ENCODE measurements at places on chromosomes 4 and X.

DNA sequence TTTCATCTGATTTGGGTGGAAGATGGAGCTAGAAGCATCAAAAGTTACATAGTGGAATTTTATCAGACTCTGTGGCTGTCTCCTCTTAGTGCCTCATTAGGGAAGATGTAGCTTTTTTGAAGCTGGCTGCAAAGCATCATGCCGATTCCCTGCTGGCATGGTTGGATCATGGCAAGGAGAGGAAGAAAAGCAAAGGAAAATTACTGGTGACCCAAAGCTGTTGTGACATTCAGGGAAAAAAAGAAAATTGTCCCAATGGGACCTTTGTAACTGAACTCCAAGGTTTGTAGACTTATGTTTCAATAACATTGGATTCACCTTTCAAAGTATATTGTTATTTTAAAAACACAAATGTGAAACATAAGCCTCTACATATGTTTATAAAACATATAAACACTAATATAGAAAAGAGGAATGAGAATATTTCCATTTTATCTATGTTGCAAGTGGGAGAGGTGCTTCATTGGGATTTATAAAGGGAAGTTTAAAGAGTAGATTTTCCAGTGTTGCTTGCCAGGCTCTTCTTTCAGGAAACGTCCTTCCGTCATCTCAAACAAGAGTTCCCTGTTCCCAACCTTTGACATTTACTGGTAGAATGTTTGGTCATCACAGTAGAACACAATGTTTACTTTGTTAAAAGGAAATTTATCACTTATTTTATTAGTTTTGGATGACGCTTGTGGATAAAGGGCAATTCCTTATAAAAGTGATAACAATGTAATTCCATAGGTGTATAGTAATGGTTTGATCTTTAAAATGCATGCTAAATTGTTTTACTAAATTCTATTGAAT is 190.1 kb upstream of the GPRIN3 start:
- DNase-seq, result no peak

- no peak for DNase-seq
Measured at GRCh38 chr4:23999714-24000469, 110.0 kb upstream of the PPARGC1A start.

GRCh38 chrX:153669174-153669890 is 4.3 kb downstream of the PNCK start:
- DNase-seq, result no peak

DNA sequence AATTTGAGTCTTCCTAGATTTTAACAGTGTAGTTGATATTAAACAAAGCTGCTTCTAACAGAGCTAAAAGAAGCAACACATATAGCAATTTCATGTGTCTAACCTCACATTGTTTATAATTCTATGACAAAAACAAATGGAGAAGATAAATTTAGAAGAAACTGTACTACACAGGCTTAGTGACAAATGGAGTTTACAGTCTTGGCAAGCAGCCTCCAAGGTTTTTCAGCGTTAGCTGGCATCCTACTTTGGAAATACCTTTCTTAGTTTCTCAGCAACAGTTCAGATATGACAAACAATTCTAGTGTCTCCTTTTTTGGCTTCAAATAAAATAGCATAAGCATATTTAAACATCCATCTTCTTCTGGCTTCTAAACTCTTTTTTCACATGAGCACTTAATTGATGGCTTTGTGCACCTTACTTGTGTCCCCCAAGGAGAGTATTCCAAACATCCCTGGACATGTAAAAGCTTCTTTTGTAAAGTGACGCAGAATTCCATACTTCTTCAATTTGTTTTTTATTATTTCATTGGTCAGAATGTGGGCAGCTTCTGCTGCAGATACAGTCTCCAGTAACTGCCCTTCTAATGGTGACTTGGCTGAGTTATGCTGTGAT is 249.8 kb downstream of the ANTXR2 start:
- DNase-seq, result no peak

GRCh38 chr4:1488357-1488756 is 82.1 kb upstream of the NKX1-1 start:
- no peak for DNase-seq

- DNase-seq, result no peak
Measured at GRCh38 chr4:13093170-13093569, 391.0 kb downstream of the RAB28 start.

DNA sequence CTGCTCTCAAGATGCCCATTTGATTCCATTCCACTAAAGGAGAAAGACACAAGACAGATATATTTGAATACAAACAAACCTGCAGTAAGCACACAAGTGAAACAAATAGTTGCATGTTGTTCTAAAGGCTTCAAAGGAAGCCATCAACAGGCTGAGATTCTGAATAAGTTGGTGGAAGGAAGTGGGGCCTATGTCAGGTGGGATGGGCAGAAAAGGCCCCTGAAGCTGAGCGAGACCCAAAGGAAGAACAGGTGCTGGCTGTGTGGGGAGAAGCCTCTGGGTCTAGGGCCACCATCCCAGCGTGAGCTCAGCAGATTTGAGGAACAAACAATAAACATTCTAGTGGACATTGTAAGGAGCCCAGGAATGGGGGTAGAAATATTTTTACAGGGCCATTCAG is 82.4 kb upstream of the PLAC8 start:
- no peak for DNase-seq

- DNase-seq, result peak; percentile 49
Measured at GRCh38 chr4:153345012-153345981, 809 bp downstream of the MND1 start.

GRCh38 chrX:135931644-135932487 is 38.4 kb downstream of the SAGE1 start:
- DNase-seq, result peak; percentile 5

GRCh38 chr4:8465615-8466611 is 25.3 kb downstream of the TRMT44 start:
- DNase-seq, result no peak

GRCh38 chr4:15657366-15657765 is 2.2 kb upstream of the FBXL5 start:
- no peak for DNase-seq

DNA sequence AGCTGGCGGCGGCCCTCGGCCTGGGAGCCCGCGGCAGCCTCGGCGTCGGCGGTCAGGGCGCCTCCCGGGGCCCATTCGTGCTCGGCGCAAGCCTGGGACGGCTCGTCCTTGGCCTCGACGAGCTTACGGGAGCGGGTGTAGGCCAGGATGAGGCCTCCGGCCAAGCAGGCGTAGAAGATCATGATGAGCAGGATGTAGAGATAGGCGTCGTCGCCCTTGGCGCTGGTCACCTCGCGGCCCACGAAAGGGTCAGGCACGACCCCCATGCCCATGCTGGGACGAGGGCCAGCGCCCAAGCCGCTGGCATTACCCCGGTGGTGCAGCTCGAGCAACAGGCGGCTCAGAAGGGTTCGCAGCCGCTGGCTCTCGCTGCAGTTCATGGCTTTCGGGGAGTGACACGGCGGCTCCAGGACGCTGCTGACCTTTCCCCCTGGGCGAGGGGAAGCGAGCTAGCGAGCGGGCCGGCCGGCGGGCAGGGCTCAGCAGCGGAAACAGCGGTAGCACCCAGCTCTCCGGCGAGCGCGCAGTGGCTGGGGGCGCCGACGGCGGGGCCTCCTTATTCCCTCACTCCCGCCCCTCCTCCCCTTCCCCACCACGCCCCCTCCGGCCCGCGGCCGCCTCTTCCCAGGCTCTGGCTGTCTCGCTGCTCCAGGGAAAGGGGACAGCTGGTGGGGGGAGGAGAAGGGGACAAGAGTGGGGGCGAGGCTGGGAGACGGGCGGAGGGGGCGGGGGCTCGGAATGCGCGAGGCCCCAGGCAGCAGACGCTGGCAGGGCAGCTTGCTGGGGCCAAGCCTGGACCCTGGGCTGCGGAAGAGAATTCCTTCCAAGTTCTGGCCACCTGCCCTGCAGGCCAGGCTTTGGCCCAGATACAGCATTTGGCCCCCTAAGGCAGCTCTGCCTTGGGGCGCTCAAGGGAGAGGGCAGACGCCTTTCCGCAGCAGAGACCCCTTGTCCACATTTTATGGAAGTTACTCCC is at the start of gene KCNE5:
KCNE5 (minus strand) TSS at position 532 of the 976 bp plus-strand sequence; CDS start at position 380, 152 bp downstream.
- no peak for DNase-seq

GRCh38 chr4:62324215-62324614 is 1124.1 kb downstream of the ADGRL3 start:
- DNase-seq, result no peak

- DNase-seq, result no peak
Measured at GRCh38 chrX:120768254-120768653, 107.4 kb downstream of the CT47B1 start.

DNA sequence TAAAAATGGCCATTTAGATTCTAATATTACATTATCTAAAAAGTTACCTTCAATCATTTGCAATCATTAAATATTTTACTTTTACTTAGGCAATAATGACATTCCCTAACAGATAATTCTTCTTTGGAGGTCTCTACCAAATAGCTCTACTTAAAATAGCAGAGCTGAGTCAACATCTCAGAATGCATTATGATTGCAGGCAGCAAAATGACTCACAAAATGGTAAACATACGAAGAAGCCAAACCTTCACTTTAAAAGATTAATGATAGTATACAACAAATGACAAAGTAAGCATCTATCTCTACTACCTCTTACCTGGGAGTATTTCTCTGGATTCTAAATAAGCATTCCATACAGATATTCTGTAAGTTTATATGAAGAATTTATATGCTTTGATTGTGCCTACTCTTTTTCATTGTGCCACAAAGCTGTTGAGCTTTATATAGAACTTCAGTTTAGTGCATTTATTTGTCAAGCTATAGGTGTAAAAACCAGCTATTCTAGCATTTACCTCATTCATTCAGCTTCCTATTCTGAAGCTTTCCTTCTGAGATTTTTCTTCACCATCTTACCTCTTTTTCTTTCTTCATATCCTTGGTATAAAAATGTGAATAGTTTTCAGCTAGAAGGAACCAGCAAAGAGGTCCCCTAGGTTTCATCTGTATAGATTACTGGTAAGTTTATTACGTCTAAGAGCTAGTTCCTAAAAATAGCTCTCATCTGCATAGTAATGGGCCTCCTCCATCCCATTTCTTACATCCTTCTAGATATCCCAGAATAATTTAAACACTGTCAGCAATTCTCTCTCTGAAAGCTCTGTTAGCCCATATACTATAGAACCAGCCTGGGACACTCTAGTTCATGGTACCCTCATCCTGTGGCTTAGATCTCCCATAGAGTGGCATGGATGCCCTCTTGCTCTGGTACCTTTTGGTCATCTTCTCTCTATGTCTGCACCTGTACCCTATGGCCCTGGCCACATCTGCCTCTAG is 17.2 kb upstream of the SPCS3 start:
- DNase-seq, result no peak

DNA sequence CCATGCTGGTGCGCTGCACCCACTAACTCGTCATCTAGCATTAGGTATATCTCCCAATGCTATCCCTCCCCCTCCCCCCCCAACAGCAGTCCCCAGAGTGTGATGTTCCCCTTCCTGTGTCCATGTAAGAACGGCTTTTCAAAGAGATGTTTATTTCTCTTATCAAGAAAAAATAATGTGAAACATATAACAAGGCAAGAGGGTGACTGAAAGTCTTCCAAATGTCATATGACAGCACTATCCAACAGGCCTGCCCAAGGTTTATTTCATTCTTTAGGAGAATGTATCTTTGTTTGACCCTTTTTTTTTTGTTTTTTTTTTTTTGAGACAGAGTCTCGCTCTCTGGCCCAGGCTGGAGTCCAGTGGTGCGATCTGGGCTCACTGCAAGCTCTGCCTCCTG is 29.9 kb upstream of the REPS2 start:
- DNase-seq, result no peak

GRCh38 chr4:82551734-82552133 is 10.1 kb downstream of the TMEM150C start:
- no peak for DNase-seq

DNA sequence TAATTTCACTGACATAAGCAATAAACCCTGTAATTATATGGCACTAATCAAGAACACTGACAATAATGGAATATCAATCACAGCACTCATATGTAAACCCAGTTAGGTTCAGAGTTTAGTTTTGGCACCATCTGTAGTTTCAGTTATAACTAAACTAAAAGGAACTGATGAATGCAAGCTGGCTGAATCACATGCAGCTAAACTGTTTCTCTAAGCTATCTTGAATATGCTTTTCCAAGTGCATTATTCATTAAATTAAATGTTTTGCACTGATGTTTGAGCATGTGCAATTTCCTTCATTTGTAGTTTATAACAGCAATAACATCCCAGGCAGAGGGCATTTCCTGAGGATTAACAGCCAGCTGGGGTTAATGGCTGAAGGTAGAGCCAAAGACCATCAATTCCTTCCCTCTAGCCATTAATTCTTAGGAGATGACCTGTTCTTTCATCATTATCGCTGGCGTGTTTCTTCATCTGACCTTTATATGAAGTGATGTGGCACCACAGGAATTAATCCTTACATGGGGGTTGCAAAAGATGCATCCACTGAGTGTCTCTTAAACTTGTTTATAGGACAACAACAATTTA is 562.8 kb upstream of the IGFBP7 start:
- no peak for DNase-seq

DNA sequence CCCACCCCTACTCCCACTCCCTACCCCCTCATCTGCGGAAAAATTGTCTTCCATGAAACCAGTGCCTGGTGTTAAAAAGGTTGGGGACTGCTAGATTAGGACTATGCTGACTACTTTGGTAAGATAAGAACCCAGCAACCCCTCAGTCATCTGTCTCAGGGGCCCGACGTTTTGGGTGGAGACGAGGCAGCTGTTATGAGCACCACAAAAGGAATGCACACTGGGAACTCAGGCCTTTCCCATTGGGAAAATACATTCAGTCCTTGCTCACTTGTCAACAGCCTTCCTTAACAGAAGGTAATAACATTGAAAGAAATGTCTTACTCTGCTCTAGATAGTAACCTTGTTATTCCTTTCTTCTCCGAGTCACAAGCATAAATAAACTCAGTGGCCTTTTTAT is 310.8 kb downstream of the AFF2 start:
- DNase-seq, result no peak

- DNase-seq, result no peak
Measured at GRCh38 chr4:130210864-130211263, 1114.9 kb downstream of the C4orf33 start.

DNA sequence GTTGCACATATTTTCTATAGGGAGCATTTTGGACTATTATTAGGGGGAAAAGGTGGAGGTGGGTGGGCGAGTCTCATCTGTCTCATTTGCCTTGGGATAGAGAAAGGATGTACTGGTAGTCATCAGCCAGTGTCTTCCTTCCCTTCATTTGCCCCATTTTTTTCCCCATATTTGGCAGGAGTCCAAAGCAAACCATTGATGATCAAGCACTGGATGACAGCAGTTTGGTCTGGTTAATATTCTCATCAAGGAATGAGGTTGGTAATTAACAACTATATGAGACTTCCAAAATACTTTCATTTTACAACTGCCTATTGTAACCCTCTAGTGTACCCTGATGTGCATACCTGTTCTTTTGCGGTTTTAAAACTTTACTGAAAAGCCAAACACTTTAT is 22.6 kb upstream of the IGFBP7 start:
- DNase-seq, result no peak

DNA sequence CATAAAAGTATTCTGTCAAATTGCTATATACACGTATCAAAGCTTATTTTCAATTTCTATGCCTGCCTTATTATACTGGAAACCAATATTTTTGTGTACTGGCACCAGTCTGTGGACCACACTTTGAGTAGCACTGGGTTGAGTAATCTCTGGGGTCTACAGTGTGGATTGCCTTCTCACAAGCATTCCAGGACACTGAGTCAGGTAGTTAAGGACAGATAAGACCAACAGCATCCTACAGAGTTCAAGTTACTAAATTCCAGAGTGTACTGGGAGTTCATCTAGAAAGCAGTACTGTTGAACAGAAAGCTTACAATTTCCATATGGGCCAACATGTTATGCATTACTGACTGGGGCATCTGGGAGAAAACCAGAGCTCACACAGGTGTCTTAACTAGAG is 61.8 kb downstream of the VMA21 start:
- DNase-seq, result no peak
